ENCODE measurements at places on chromosomes 3 and 15.

DNA sequence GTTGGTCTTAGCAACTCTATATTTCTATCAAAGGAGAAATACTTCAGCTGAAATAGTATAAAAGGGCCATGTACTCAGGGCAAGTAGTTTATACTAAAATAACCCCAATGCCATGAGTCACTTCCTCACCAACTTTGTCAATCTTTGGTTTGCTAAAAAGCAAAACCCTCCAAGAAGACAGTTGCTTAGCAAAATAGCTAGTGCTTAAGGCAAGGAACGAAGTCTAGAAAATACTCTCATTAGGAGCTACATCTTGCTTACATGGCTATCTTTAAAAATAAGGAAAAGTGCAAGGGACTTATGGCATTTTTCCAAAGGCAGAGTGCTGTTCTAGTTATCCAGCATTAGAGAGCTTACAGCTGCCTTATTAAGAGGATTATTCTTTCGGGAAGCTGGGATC is 28.4 kb downstream of the P3H2 start:
- DNase-seq, result no peak

- peak; percentile 32 for DNase-seq
These were observed at the start of gene RAB43 for GRCh38 chr3:129121792-129122411. TSS of gene RAB43 (minus strand) at chr3:129121804. CDS start at chr3:129121489, 315 bp downstream.

- DNase-seq, result no peak
These were observed 1.1 kb downstream of the FBN1 start for GRCh38 chr15:48644467-48644826.

- DNase-seq, result no peak
These were observed 8.3 kb downstream of the EOGT start for GRCh38 chr3:69005071-69005790.

GRCh38 chr15:62417439-62417838 is 252.4 kb upstream of the C2CD4B start:
- no peak for DNase-seq

GRCh38 chr3:37243820-37244748 is 69.7 kb upstream of the LRRFIP2 start:
- DNase-seq, result no peak

DNA sequence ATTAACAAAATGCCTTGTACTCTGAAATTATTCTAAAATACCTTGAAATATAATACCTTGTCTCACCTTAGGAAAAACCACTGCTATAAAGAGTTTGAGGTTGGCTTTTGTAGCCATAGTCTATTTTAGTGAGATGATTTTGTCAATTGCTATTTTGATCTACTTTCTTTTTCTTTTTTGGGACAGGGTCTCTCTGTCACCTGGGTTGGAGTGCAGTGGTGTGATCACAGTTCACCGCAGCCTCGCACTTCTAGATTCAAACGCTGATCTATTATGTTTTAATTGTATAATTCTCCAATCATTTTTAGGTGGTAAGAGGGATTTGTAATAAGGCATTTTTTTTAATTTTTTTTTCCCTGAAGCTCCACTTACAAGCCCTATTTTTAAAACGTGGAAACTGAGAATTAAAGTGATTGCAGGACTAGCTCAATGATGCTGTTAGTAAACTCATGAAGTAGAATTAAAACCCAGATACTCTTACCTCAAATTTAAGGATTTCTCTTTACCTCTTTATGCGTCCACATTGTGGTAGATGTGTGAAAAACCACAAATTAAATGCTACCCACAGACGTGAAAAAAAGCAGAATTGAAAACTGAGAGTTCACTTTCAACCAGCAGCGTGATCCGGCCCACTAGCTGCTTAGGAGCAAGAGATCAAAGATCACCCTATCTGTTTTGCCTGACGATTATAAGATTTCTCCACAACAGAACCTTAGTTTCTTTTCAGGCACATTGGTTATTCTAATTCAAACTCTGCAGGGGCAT is 384.2 kb downstream of the CGGBP1 start:
- no peak for DNase-seq

DNA sequence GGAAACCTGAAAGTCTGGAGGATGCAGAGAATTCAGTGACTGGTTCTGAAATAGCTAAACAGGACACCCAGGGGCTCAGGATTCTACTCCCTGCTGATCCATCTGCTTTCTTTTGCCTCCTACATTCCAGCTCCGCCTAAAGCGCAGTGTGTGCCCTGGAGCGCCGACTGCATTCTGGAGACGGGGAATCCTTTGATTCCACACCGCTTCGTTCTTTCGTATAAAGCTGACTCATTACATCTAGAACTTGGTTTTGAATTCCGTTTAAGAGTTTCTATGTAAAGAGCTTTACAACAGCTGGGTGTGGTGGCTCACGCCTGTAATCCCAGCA is 61.8 kb downstream of the SENP2 start:
- DNase-seq, result no peak

GRCh38 chr15:49848282-49848724 is 227.5 kb downstream of the DTWD1 start:
- DNase-seq, result no peak
